Activated naive CD4-positive, alpha-beta T cell (primary cell): ENCODE measurements at places on chromosomes 7 and 10.

DNA sequence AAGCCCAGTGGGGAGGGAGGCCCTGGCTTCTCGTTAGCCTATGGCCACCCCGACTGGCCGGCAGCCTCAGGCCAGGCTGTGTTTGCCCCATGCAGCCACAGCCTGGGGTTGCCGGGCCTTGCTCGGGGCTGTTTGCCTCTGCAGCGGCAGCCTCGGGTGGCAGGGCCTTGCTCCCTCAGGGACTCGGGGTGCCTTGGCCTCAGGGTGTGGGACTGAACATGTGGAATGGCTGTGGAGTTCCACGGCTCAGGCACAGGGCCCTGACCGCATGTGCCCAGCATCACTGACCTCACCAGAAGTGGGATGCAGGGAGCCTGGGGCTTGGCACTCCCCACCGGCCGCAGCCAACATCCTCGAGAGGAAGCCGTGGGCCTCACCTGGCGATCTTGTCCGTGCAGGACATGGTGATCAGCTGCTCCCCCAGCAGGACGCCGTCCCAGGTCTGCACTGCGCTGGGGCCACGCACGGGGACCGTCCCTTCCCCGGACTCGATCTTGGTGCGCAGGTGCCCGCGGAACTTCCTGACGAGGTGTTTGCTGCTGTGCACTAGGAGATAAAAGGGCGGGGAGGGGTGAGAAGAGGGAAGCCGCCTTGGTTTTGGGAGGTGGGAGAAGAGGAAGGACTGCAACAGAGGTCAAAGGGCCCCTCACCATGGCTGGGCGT, 160.5 kb downstream of the WDR37 start:
- no peak for DNase-seq

GRCh38 chr10:12428447-12429135, 79.2 kb downstream of the CAMK1D start:
- DNase-seq: no peak

DNA sequence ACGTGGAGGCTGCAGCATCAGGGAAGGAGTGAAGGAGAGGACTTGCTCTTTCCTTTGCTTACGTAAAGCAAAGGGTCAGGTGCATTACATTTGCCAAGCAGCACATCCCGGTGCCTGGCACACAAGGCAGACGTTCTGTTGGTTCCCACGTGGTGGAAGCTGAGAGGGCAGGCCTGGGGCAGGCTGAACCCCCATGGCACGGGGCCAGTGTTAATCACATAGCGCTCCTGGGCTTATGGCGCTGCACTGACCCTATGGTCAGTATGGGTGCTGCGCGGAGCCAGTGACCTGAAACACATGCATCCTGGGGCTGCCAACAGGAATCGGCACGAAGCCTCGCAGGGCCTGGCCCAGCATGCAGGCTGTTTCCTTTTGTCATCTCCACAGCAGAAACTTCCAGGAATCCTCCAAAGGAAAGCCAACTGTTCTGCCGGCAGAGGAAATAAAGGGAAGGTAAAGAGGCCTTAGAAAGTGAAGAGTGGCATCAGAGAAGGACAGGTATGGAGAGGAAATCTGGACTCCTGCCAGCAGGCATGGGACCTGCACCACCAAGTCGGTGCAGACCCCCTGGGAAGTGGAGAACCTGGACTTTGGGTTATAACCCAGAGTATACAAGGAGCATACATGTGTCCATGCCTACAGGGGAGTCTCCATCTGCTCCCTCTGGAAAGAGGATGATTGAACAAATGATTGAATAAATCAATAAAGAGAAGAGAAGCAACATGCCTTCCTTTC, 560.2 kb downstream of the TCERG1L start:
- no peak for DNase-seq

GRCh38 chr10:60480865-60481563, 91.3 kb upstream of the ANK3 start:
- DNase-seq: no peak

- DNase-seq: no peak
Observed at GRCh38 chr10:3606309-3606708, 178.7 kb downstream of the KLF6 start.

DNA sequence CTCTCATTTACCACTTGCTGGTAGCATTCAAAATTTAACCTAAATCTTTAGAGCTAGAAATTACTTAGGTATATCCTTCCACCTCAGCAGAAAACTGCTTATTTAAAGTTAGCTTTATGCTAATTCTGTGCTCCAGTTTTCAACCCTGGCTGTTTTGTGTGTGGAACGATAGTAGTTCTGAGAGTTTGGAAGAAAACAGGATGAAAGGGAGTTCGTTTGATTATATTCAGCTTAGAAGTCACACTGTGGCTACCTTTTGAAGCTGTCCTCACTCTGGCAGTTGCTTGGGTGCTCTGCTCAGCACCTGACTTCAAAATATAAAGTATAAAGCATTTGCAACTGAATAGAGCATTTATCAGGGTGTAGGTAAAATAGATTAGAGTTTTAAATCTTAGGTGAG, 2.6 kb upstream of the ASCC1 start:
- no peak for DNase-seq

GRCh38 chr10:60739558-60739957, 38.7 kb upstream of the CDK1 start:
- DNase-seq: no peak

DNA sequence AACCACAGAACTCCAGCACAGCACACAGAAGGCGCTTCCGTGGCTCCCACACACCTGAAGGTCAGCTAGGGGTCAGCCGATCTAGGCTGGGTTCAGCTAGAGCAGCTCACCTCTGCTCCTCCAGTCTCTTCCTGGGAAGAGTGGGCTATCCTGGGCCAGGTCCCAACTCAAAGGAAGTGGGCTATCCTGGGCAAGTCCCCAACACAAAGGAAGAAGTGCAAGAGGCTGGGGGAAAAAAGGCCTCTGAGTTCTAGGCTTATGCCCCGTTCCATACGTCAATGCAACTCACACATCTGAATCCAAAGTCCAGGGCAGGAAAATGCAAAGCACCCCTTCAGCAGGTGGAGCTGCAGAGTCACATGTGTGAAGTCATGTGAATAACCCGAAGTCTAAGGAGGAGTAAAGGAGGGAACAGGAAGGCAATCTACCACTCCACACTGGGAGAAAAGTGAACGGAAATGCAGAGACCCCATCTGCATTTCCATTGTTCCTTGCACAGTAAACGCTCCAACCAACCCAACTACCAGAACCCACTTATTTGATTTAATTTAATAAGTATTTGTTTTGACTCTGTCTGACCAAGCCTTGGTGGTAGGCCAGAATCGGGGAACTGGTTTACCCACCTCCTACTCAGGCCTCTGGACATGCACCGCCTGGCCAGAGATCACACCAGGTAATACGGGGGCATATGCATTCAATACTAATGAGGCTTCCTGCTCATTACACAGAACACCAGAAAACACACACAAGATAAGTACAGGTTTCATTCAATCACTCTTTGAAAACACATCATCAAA, 95.5 kb upstream of the RNF32 start:
- DNase-seq: no peak

GRCh38 chr10:7258948-7259523, 151.8 kb downstream of the SFMBT2 start:
- peak; percentile 28 for DNase-seq

DNA sequence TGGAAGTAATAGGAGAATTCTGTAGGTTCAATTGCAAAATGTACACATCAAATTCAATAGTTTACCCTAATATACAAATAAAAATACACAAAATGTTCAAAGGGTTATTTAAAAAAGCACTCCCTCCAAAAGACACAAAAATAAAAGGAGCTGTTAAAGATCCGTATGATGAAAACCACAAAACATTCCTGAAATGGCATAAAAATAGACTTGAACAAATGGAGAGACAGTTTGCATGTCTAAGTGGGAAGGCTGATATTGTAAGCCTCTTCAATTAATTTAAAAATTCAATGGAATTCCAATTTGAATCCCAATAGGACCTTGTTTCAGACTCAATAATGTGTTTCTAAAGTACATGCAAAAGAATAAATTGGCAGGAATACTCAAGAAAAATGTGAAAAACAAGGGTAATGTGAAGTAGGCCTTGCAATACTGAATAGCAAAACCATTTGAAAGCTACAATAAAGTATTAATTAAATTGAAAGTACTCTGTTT, 38.0 kb upstream of the INSYN2A start:
- DNase-seq: no peak

GRCh38 chr7:155533120-155533826, 13.1 kb downstream of the CNPY1 start:
- DNase-seq: no peak

DNA sequence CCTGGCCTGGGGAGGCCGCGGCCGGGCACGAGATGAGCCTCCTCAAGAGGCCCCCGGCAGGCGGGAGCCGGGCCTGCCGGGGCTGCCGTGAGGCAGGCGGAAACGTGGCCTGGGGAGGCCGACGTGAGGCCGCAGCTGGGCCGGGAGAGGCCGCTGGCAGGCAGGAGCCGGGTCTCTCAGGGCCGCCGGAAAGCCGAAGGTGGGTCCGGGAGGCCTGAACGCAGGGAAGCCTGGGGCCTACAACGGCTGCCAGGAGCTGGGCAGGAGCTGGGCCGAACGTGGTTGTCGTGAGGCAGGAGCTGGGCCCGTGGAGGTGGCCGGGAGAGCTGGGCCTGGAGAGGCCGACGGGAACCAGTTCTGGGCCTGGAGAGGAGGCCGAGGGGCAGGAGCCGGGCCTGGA, 171.9 kb downstream of the TPST1 start:
- DNase-seq: no peak

DNA sequence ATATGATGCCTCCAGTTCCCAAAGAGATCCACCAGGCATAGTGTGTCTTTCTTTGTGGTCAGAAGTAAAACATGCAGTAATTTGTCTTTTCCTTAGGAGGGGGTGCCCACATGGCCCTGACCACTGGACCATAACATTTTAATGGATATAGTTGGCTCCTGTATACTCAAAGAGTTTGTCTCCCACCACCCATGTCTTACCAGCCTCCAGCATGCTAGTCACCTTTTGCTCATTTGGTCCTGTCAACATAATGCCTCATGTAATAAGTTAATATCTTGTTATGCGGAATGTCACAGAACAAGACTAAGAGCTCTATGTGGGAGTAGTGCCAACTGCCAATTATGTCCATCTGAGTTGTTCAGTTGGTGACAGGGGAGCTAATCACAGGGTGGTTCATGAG, 83.4 kb upstream of the IFRD1 start:
- no peak for DNase-seq

DNA sequence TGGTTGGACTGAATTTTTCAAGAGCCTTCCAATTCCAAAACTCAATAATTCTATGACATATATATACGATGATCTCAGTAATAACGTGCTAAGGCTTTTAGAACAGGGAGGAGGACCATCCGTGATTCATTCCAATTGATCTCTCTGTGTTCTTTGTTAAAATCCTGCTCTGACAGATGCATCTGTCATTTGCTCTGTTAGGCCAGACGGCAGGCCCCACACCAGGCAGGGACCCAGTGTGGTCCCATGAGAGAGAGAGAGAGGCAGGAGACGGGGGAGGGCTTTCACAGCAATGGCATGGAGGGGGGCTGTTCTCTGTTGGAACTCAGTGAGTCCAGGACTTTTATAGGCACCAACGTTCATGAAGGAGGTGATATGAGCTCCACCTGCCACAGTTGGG, 160.0 kb upstream of the INSYN2A start:
- no peak for DNase-seq

DNA sequence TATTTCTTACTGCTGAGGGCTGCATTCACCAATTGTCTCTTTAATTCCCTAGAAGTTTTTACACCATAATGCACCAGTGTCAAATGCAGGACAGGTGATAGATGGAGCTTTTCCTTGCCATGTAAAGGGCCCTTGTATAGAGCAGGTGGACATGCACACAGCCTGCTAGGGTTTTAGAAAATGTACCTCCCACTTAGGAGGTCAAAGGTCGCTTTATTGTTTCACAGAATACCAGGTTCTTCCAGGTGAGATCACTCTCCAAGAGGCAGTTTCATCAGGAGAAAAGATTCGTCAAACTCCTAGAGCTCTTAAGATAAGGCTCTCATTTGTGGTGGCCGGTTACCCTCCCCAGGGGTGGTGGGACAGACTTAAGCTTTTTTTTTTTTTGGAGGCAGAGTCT, 215.8 kb downstream of the PHTF2 start:
- no peak for DNase-seq

DNA sequence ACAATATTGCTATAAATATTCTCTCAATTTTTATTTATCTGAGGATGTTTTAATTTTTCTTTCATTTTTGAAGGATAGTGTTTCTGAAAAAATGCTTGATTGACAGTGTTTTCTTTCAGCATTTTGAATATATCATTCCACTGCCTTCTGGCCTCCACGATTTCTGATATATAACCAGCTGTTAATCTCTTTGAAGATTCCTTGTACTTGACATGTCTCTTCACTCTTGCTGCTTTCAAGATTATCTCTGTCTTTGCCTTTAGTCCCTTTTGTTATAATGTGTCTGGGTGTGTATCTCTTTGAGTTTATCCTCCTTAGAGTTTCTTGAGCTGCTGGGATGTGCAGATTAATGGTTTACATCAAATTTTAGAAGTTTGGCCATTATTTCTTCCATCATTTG, 22.8 kb upstream of the DNAJC1 start:
- no peak for DNase-seq

- DNase-seq: no peak
Observed at GRCh38 chr7:46357290-46357689, 436.2 kb upstream of the IGFBP3 start.

DNA sequence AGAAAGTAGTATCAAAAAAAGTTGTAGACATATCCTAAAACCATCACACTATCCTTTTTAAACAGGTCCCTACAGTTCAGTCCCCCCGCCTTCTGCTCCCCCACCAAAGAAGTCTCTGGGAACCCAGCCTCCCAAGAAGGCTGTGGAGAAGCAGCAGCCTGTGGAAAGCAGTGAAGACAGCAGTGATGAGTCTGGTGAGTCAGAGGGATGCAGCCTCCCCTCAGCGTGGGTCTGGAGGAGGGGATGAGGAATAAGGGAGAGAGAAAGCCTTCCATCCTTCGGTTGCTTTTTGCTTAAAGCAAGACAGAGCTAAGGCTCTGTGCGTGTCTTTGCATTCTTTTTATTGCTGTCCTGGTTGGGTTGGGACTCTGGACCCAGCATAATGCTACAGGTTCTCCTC, 7.6 kb downstream of the NOLC1 start:
- DNase-seq: no peak

GRCh38 chr10:88113232-88113631, 249.8 kb downstream of the PTEN start:
- no peak for DNase-seq

- no peak for DNase-seq
Observed at GRCh38 chr7:127667017-127667670, 15.2 kb downstream of the SND1 start.

DNA sequence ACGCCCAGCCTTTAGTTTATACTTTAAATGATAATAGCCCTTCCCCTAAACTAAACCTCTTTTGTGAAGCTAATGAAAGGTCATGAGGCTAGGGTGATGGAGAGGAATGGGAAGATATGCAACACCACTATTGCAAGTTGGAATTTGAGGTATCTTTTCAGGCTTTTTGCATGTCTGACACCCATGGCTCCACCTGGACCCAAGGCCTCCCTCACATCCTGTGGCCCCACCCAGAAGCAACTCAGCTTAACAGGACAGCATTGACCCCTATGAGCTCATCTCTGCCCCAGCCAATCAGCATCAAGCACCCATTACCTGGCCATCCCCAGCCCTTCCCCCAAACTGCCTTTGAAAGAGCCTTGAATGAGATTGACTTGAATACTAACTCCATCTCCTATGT, 674.2 kb upstream of the NRP1 start:
- DNase-seq: no peak

- no peak for DNase-seq
Observed at GRCh38 chr10:93493162-93493561, 3.2 kb upstream of the CEP55 start.
